ENCODE measurements at places on chromosomes 16 and 17.

DNA sequence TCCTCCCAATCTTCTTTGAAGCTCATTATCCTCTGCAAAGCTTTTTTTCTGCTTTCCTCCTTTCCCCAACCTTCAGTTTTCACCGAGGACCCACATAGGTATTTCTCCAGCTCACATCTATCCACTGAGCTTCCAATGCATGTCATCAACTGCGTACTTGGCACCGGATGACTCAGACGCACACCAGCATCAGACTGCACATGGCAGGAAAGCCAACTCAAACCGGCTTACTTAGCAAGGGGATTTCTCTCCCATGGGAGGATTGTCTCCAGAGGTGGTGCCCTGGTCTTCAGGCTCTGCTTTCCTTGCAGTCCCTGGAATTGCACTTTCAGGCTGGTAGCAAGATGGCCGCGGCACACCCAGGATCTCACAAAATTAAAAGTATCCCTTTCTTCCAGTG lies 1.7 kb upstream of the AKTIP start:
- peak; percentile 54 for DNase-seq

- no peak for DNase-seq
These were observed 15.2 kb downstream of the GSG1L2 start for GRCh38 chr17:9806699-9807098.

GRCh38 chr17:19003543-19004420 lies 782 bp downstream of the FAM83G start:
- peak; percentile 29 for DNase-seq

DNA sequence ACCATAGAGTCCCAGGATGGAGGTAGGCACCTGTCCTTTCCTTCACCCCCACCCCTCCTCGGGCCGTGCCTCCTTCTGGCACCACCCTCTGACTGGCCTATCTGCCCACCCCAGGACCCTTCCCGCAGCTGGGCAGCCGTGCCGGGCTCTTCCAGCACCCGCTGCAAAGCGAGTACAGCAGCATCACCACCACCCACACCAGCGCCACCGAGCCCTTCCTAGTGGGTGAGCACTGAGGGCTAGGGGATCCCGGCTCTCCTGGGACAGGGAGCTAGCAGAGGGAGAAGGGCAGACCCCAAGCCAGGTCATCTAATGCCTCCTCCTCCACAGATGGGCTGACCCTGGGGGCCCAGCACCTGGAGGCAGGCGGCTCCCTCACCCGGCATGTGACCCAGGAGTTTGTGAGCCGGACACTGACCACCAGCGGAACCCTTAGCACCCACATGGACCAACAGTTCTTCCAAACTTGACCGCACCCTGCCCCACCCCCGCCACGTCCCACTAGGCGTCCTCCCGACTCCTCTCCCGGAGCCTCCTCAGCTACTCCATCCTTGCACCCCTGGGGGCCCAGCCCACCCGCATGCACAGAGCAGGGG lies 7.8 kb downstream of the GALK1 start:
- no peak for DNase-seq

DNA sequence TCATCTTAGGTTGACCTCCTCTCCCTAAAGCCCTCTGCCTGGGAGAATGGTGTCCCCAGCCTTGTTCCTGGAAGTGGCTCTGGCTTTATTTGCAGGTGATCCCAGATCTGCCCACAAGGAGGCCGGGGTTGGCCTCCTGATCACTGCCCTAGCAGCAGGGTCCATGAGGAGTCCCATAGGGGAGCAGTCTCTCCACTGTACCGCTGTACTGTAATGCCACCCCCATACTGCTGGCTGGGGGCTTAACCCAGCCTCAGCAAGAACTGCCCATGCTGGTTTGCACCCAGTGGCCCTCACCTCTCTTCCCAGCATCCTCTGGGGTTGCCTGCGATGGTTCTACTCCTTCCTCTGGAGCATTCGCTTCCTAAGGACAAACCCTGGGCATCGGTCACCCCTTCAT lies 39.1 kb downstream of the PSME3IP1 start:
- DNase-seq, result no peak

GRCh38 chr17:79878329-79878947 lies 39.2 kb upstream of the CBX4 start:
- no peak for DNase-seq

DNA sequence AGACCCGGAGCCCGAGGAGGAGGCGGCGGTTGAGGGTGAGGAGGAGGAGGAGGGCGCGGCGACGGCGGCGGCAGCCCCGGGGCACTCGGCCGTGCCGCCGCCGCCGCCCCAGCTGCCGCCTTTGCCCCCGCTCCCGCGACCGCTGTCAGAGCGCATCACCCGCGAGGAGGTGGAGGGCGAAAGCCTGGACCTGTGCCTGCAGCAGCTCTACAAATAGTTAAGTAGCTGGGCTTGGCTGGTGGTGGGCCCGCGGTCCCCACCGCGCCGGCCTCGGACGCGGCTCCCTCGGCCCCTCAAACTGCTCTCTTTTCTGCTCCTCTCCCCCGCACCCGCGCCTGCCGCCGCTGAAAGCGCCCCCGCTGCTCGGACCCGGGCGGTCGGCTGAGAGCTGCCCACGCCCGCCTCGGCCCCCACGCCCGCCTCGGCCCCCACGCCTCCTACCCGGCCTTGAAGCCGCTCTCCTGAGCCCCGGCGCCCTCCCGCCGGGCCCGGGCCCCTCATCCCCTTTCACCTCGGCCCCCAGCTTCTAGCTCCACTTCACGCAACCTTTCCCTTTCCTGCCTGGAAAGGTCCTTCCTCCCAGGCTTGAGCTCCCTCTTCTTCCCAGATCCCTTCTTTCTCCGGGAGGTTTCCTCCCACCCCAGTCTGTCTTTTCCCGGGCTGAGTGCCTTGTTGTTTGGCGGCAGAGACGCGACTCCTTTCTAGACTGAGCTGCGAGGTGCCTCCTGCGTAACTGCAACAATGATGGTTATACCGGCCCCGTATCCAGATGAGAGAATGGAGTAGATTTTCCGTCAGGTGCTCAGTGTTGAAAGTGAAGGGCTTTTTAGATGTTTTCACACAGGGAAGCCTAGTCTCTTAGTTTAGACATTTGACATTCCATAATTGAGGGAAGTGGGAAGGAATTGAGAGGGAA lies 850 bp downstream of the PPM1E start:
- DNase-seq, result no peak

- DNase-seq, result no peak
These were observed 289.0 kb downstream of the CEP112 start for GRCh38 chr17:65902831-65903522.

DNA sequence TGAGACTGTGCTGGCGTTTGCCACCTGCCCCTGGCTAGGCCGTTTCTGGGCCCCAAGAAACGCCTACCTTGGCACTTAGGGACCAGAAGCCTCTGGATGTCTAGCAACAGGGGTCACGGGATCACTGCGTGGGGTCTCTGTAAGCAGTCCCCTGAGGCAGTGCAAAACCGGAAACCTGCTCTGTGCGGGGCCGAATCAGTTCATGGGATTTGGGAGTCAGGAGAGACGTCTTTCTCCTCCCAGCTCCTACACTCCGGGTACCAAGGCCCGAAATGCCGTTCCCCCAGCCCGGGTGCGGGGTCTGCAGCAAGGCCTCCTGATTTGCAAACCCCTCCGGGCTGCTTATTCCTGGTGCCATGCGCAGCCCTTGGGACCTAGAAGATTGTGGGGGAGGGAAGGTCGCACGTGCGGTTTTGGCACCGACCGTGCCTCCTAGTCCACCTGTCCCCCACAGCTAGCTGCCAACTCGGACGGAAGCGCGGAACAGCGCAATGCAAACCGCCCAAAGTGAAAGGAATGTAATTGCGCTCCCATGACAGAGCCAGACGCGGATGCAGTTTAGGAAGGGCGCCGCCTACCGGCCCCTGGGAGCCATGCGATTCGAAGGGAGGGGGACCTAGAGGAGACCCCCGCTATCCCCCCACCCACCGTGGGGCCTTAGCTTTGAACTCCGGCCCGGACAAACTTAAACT lies 6.5 kb downstream of the IRX5 start:
- peak; percentile 77 for DNase-seq

DNA sequence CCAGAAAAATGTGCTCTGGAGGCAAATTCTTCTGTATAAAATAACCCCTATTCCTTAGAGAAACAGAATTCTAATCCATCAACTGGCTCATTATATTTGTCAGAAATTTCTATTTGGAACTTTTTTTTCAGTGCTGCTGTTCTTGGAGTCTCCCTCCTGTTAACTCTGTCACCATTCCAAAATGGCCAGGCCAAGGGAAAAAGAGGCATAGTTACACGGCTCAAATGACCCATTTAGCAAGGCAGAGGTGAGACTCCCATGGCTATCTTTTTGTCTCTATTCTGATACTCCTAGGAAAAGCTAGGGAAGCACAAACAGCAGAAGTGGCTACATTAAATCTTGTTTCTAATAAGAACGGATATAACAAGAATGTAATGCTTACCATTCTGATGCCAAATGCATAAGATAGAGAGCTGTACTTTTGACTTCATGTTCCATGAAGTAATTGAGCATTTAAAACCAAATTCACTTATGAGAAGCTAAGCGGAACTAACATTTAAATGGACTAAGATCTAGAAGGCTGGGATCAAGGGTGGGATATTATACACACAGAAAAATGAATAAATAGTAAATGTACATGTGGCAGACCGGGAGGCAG lies 64.4 kb upstream of the CORO6 start:
- no peak for DNase-seq

- no peak for DNase-seq
These were observed 3.0 kb downstream of the TRIM47 start for GRCh38 chr17:75875182-75875939.

DNA sequence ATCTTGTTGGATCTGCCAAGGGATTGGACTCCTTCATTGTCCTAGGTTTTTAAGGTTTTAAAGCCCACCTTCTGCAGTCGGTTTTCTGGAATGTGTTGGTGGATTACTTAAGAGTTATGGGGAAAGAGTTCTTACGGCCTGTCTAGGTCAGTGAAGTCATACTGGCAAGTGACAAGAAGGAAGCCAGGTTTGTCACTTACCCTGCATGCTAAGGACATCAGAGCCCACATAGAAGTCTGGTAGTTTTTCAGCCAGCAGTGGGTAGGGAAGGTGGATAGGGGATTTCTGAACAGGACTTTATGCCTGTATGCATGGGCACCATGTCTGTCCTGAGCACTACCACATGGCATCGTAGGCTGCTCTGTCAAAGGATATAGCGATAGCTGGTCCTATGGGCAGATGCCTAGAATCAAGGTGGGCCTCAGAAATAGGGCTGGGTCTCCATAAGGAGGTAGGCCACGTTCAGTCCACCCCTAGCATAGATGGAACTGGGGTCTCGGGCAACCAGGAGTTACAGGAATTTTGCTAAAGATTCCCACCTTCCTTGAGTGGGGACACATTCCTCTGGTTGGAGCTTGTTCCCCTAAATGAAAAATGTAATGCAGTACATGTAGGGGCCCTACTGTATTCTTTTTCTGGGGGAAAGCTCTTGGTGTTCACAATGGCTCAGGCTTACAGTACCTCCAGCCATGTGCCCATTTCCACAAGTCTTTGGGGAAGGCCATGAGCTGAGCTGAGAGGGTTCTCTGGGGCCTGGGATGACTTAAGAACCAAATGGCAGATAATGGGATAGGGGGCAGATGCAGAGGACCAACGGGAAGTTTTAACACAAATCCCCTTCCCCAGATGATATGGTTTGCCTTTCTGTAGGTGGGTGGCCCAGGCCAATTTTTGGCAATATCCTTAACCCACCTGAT lies 27.5 kb downstream of the TRPV2 start:
- no peak for DNase-seq

GRCh38 chr17:48842746-48843145 lies 11.9 kb downstream of the CALCOCO2 start:
- peak; percentile 50 for DNase-seq

- DNase-seq, result no peak
These were observed 52.5 kb upstream of the MNT start for GRCh38 chr17:2453325-2453724.

DNA sequence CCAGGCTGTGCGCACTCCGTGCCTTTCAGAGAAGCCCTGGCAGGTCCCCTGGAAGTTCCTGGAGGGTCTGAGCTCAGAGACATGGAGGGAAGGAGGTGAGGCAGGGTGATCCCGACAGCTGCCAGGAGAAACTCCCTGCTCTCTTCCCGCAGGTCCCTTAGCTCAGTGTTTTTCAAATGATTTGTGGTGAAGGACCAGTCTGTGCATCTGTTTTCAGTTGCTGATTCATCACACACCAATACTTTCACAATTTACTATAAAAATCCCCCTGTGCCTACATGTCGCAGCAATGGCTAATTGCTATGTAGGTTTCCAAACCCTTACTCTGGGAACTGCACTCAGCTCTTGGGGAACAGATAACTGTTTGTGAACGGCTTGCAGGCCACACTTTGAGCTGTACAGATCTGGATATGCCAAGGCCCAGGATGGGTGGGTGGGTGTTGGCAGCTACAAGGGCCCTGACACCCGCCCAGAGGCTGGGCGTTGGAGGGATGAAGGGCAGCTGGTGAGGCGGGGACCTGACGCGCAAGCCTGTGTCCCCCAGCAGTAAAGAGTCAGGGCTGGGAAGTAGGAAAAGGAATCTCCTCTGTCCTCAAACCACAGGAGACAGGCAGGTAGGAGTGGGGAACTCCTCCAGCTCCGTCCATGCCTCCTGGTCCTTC lies 20.5 kb upstream of the EMP2 start:
- no peak for DNase-seq

- DNase-seq, result no peak
These were observed 13.7 kb downstream of the SDK2 start for GRCh38 chr17:73630531-73630930.

DNA sequence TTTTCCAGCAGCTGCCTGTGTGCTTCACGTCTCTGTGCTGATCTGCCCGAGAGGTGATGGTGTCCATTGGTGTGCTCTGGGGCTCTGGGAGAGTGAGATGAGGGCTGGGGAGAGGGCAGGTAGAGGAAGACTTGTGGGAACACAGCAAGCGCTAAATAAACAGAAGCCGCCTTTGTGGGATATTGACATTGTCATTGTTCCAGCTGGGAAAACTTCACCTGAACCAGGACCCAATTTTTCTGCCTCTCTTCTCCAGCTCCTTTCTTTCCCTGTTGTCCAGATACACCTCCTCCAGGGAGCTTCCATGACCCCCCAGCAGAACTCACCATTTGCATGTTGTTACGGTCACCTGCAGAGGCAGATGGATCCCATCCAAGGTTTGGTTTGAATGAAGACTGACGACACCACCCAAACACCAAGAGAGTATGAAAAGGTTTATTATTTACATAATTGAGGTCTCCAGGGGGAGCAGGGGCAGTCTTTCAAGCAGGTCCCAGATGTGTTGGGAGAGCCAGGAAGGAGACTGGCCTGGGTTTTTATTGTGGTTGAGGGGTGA lies 3.6 kb upstream of the ITGA3 start:
- DNase-seq, result no peak

- DNase-seq, result peak; percentile 21
These were observed 11.9 kb upstream of the DNASE1 start for GRCh38 chr16:3642397-3643094.

DNA sequence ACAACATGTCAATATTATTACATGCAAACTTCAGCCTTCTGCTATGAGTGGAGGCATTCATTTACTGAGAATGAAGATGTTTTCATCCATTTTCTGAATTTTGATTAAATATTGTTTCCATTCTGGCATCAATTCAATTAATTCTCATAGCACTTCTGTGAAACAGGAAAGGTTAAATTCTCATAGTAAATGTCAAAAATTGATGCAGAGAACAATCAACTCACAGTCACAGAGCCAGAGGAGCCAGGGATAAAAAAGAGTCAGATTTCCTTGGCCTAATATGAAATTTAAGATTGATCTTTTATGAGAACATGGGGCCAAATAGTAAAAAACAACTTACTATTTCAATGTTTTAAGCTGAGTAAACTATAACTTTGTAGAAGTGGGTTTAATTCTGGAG lies 183.8 kb upstream of the AXIN2 start:
- no peak for DNase-seq

GRCh38 chr16:86289907-86290306 lies 220.4 kb upstream of the FOXF1 start:
- DNase-seq, result no peak

GRCh38 chr16:70252355-70252988 lies 732 bp upstream of the EXOSC6 start:
- DNase-seq, result peak; percentile 11

All from fibroblast of skin of back (primary cell).